MCF 10A (cell line): ENCODE measurements at places on chromosomes 3 and 15. TPM values are rescaled to one million over a fixed set of nuclear protein-coding genes. Genes with fewer than 3 reads are reported as not detected.
A peak's percentile ranks its signal among the peaks of the same experiment; 100 is the strongest.

LRRC31 gene
- total RNA-seq, result not detected in 2 replicates

MASP1 gene
- total RNA-seq, result not detected in 2 replicates

TNNC1 gene
- 0.61 TPM in 2 replicates for total RNA-seq

FGF12 gene
- total RNA-seq, result 0.09 TPM in 1 of 2 replicates, not detected in the other

ARL14 gene
- total RNA-seq, result 0.72 and 1.1 TPM in 2 replicates

DNA sequence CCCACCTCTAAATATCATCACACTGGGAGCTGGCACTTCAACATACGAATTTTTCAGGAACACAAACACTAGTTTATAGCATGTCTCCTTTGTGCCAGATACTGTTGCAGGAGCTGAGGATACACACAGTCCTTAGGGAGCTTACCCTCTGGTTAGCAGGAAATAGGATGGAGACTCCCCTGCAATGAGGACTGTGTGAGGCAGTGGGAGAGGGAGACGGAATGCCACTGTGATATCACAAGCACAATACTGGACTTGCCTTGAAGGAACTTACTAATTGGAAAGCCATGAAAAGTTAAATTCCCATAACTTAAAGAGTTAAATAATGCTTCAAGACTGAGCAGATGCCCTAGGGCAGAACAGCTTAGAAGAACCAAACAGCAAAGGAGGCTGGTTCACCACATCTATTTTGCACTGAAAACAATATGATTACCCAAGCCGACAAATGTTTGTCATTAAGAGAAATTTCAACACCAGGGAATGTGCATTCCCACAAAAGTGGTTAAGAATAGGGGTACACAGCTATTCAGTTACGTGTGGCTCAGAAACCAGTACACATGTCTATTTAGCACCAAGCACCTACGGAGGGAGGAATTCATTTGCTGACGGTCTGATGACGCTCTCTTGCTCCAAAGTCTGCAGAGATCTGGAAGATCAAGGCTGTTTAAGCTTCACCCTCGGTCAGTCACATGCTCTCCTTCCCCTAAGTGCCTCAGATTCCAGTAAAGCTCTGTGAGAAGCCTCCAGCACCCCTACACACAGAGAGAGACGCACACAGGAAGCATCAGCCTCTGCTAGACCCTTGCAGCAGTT lies 5.2 kb downstream of the TBC1D2B start:
- no peaks in the 10 kb centered on the region for H3K27me3 ChIP-seq
- peak overlapping the region; percentile 39 for H3K27ac ChIP-seq
- peaks cover 59% of the 10 kb centered on the region for H3K4me1 ChIP-seq
- peaks cover 12% of the 10 kb centered on the region for H3K36me3 ChIP-seq
- no peak for DNase-seq

GRCh38 chr3:4936982-4937614 lies 42.1 kb upstream of the BHLHE40 start:
- no peaks in the 10 kb centered on the region for H3K4me1 ChIP-seq
- no peaks in the 10 kb centered on the region for H3K27me3 ChIP-seq
- H3K36me3 ChIP-seq, result no peaks in the 10 kb centered on the region

GRCh38 chr3:46659285-46659684 lies 34.2 kb downstream of the ALS2CL start:
- peaks cover 33% of the 10 kb centered on the region for H3K4me1 ChIP-seq
- no peak for DNase-seq
- H3K27ac ChIP-seq, result no peak overlapping the region
- peaks cover 14% of the 10 kb centered on the region for H3K27me3 ChIP-seq
- H3K4me3 ChIP-seq, result no peak overlapping the region

GRCh38 chr3:1380926-1381646 lies 288.3 kb downstream of the CNTN6 start:
- no peaks in the 10 kb centered on the region for H3K36me3 ChIP-seq
- no peak for DNase-seq
- H3K27me3 ChIP-seq, result no peaks in the 10 kb centered on the region
- H3K27ac ChIP-seq, result no peak overlapping the region
- no peak overlapping the region for H3K4me3 ChIP-seq
- H3K4me1 ChIP-seq, result peaks cover 6% of the 10 kb centered on the region

DNA sequence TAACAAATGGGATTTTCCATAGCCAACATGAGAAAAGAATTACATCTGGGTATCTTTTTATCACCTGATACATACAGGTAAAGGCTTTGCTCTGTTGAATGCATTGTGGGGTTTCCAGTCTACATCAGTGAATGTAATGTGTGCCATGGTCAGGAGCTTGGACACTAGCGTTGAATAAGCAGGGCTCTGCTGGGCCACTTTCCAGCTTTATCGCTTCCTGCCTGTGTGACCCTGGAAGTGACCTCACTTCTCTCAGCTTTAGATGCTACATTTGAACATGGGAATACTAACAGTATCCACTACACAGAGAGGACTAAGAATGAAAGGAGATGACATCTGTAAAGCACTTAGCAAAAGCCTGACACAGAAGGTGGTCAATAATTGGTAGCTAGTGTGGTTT lies 40.1 kb downstream of the TTC23 start:
- no peak overlapping the region for H3K4me3 ChIP-seq
- DNase-seq, result no peak
- no peaks in the 10 kb centered on the region for H3K27me3 ChIP-seq

- H3K36me3 ChIP-seq, result peaks cover 9% of the 10 kb centered on the region
- H3K4me3 ChIP-seq, result no peak overlapping the region
- H3K27ac ChIP-seq, result no peak overlapping the region
- no peaks in the 10 kb centered on the region for H3K4me1 ChIP-seq
- DNase-seq, result peak; percentile 71
Measured at GRCh38 chr3:17195192-17195611, 310.4 kb downstream of the PLCL2 start.

DNA sequence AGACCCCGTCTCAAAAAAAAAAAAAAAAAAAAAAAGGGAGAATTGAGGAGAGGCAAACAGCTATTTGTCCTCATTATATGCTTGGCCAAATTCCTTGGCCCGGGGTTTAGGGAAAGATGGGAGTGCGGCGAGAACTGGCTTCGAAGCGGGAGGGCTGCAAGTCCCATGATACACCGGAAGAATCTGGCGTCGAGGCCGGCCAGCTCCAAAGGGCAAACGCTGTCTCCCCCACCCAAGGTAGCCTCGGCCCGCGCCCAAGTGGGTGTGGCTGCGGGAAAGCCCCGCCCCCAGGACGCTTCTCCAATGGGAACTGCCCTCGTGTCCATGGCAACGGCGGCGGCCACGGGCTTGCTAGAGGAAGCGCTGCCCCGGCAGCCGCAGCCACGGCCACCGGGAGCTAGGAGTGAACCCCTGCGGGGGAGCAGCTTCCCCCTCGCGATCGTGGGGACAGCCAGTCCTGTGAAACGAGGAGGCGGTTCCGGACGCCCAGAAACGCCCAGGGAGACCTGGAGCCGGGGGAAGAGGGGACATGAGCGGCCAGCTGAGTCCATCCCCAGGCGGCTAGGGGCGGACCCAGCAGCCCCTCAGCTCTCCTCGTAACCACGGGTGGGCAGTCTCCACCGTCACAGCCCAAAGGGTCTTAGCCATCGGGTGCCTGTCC lies at the start of gene TTLL13:
Gene TTLL13, plus strand, starts transcription at position 354 of the 661 bp plus-strand sequence. CDS start 1,075 bp downstream, outside the sequence.
- H3K4me3 ChIP-seq, result peak within 1 kb of the TSS; percentile 74
- H3K4me1 ChIP-seq, result no peaks in the 10 kb centered on the region
- no peaks in the 10 kb centered on the region for H3K27me3 ChIP-seq
- peak; percentile 89 for DNase-seq
- H3K27ac ChIP-seq, result no peak within 1 kb of the TSS

DNA sequence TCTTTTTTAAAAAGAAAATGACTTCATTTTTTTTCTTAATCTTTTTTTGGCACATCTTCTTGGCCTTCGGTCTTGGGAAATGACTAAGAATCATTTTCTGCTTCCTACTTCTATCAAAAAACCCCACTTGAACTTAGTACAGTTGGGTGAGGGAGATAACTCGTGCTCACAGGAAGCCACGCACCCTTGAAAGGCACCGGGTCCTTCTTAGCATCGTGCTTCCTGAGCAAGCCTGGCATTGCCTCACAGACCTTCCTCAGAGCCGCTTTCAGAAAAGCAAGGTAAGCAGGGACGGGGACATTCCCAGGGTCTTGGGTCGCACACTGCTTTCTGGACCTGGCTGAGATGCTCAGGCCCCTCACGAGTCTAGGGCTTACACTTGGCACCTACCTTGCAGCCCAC lies at the start of gene CCR4:
Gene CCR4, plus strand, starts transcription at position 235 of the 402 bp plus-strand sequence. CDS start 1,779 bp downstream, outside the sequence.
- H3K36me3 ChIP-seq, result no peaks in the 10 kb centered on the region
- H3K27ac ChIP-seq, result no peak within 1 kb of the TSS
- DNase-seq, result no peak

- H3K27me3 ChIP-seq, result peaks cover 41% of the 10 kb centered on the region
- no peak overlapping the region for H3K4me3 ChIP-seq
- peaks cover 5% of the 10 kb centered on the region for H3K4me1 ChIP-seq
Measured at GRCh38 chr3:124117486-124117885, 125.6 kb upstream of the ROPN1 start.

DNA sequence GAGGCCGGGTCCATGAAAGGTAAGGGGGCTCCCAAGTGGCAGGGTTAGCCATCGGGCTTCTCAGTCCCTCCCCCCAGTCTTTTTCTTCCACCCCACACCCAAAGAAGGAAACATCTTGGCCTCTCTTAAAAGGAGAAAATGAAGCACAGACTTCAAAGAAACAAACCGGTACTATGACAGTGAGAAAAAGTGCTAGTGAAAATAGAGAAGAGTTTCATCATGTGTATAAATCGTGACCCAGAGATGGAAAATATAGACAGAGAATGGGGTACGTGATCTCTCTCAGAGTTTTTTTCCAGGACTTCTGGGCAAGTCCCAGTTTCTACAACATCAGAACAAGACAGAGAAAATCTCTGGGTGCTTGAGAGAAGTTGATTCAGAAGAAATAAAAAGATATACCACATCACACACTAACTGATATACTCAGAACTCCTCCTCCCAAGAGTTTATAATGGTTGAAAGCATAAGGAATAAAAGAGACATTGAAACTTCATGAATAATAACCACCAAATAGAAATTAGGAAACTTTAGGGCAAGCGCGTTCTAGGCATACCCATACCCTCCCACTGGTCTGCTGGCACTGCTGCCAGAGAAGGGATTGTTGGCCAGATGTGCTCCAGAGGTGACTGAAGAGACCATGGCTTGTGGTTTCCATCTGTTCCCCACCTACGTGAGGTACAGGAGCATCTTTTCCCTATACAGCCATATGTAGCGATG lies 318.9 kb upstream of the CHRM5 start:
- no peaks in the 10 kb centered on the region for H3K4me1 ChIP-seq
- no peak overlapping the region for H3K27ac ChIP-seq
- no peak for DNase-seq
- no peaks in the 10 kb centered on the region for H3K36me3 ChIP-seq

DNA sequence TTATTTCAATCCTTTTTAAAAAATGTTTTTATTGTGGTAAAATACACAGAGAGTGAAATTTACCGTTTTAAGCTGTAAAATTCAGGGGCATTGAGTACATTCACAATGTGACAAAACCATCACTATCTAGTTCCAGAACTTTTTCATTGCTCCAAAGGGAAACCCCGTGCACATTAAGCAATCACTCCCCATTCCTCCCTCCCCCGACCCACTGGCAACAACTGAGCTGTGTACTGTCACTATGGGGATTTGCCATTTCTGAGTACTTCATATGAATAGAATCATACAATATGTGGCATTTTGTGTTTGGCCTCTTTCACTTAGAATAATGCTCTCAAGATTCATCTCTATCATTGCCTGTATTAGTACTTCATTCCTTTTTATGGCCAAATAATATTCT lies 45.5 kb upstream of the BOC start:
- H3K4me1 ChIP-seq, result no peaks in the 10 kb centered on the region
- no peak overlapping the region for H3K4me3 ChIP-seq
- no peak overlapping the region for H3K27ac ChIP-seq
- H3K27me3 ChIP-seq, result no peaks in the 10 kb centered on the region

GRCh38 chr3:125239266-125239665 lies 26.7 kb upstream of the SLC12A8 start:
- H3K36me3 ChIP-seq, result peaks cover 4% of the 10 kb centered on the region
- no peaks in the 10 kb centered on the region for H3K27me3 ChIP-seq
- H3K4me3 ChIP-seq, result no peak overlapping the region
- DNase-seq, result no peak
- peaks cover 12% of the 10 kb centered on the region for H3K4me1 ChIP-seq

- H3K4me1 ChIP-seq, result no peaks in the 10 kb centered on the region
- H3K27me3 ChIP-seq, result no peaks in the 10 kb centered on the region
- H3K36me3 ChIP-seq, result no peaks in the 10 kb centered on the region
- no peak for DNase-seq
Measured at GRCh38 chr15:49438962-49439631, 16.1 kb downstream of the FGF7 start.

DNA sequence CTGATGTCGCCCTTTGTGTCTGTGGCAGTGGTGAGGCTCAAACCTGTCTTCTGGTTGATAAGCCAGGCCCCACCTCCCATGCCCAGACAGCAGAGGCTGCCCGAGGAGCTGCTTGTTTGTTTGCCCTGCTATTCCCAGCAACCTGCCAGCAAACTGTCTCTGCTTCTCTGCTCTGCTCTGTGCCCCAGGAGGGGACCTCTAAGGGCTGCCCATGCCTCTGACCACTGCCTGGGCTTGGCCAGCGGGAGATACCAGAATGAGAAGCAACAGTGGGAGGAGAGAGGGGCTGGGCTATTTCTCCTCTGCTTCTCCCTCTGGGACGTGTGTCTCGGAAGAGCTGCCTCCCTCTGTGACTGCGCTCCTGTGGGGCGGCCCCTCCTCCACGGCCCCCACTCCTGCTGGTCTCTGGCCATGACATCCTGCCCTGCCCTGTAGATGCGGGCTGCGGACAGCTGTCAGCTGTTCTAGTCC lies 213.1 kb downstream of the RPLP1 start:
- no peak overlapping the region for H3K27ac ChIP-seq
- DNase-seq, result no peak
- H3K36me3 ChIP-seq, result no peaks in the 10 kb centered on the region
- H3K4me1 ChIP-seq, result no peaks in the 10 kb centered on the region

GRCh38 chr3:45343947-45344346 lies 44.4 kb upstream of the LARS2 start:
- H3K36me3 ChIP-seq, result no peaks in the 10 kb centered on the region
- peaks cover 5% of the 10 kb centered on the region for H3K27me3 ChIP-seq
- H3K4me3 ChIP-seq, result no peak overlapping the region
- no peak overlapping the region for H3K27ac ChIP-seq

GRCh38 chr3:29430558-29430971 lies 149.7 kb downstream of the RBMS3 start:
- DNase-seq, result no peak
- H3K4me3 ChIP-seq, result no peak overlapping the region
- no peaks in the 10 kb centered on the region for H3K27me3 ChIP-seq
- H3K4me1 ChIP-seq, result peaks cover 5% of the 10 kb centered on the region
- peaks cover 9% of the 10 kb centered on the region for H3K36me3 ChIP-seq

DNA sequence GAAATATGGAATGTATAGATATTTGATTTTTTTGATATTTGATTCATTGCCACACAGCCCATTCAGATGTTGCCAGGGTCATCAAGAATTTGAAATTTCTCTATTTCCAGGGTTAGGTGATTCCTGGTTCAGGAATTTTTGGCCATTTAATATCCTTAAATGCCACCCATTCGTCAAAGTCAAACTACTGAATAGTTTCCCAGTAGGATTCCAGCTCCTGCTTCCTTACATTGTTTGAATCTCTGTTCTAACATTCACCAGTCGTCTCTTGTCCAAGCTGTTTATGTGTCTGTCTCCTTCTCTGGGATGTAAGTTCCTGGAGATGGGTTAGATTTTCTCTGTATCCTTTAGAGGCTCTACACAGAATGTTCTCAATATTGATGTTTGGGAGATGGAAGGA lies 124.9 kb upstream of the TLE3 start:
- no peak for DNase-seq
- no peak overlapping the region for H3K27ac ChIP-seq
- H3K4me3 ChIP-seq, result no peak overlapping the region
- no peaks in the 10 kb centered on the region for H3K27me3 ChIP-seq
